ENCODE measurements at places on chromosomes 6 and 20.

DNA sequence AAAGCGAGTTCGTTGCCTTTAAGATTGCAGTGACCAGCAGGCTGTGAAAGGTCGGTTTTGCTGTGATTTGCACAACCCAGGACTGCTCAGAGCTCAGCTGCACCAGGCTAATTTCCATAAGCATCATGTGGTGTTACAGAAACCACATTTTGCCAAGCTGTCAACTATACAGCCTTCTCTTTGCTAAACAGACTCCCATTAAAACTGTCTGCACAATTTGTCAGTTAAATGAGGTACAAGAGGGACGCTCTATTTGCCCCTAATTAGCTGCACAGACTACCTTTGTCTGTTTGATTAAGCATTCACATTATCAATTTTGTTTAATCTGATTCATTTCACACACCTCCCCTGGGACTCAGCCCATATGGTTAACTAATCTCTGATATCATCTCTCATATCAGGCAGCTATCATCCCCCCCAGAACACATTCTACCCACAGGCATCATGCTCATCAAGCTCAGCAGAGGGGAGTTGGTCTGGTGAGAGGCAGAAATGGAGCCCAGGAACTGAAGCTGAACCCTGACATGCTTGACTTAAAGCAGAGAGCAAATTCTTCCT lies 62.1 kb downstream of the OLIG3 start:
- DNase-seq, result no peak

GRCh38 chr6:15677822-15678221 lies 15.0 kb upstream of the DTNBP1 start:
- DNase-seq, result no peak

DNA sequence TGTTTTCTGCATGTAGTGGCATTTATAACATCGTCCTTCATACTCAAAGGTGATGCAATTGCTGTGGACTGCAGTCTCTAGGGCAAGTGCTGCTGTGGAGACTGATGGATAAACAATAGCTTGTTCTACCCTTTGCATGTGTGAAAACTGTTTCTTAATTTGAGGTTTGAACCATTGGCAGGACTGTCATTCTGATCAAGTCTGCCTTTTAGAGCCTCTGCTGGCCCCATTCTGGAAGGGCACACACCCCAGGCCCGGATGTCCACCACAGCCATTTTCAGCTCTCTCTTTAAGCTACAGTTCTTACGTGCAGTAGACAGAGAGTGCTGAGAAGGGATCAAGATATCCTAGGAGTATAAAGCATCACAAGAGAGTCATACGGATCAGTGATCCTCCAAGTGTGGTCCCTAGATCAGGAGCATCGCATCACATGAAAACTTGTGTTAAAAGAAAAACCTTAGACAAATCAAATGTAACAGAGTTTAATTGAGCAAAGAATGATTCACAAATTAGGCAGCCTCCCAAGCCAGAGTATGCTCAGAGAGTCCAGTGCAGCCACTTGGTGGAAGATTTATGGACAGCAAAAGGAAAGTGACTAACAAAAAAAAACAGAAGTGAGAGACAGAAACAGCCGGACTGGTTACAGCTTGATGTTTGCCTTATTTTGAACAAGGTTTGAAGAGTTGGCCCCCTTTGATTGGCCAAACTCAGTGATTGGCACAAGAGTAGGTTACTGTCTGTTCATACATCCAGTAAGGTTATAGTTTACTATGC lies 52.0 kb downstream of the FRK start:
- DNase-seq, result no peak

DNA sequence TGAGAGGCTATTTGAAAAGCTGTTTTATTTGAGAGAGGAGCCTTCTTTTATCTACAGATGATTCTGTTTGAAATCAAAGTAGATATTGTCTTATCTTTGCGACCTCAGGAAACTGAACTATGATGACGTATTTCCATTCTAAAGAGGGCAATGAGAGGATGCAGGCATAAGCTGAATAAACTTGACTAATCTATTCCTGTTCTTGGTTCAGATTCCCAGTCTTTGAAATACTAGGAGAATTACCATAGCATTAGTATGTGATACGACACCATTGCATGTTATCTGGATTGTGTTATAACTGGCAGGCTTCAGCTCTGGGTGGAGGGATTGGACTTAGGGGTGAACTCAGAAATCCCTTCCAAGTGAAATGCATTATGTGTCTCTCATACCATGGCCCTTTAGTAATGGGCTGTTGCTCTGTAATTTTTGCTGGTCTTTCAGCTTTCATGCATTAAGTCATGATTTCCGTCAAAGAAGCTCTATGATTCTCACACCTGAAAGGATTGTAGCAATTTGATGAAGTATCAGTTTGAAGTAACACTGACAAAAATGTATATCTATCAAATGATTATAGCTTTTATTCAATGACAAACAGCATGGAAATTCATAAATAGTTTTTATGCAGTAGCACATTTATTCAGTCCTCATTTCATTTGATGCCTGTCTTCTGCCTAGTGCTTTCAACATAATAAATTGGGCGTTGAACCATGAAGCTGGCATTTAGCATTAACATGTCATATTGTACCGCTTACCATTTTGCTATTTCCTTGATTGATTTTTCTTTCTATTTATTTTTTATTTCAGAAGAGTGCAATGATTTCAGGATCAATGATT lies 138.4 kb upstream of the SPACA1 start:
- DNase-seq, result no peak

DNA sequence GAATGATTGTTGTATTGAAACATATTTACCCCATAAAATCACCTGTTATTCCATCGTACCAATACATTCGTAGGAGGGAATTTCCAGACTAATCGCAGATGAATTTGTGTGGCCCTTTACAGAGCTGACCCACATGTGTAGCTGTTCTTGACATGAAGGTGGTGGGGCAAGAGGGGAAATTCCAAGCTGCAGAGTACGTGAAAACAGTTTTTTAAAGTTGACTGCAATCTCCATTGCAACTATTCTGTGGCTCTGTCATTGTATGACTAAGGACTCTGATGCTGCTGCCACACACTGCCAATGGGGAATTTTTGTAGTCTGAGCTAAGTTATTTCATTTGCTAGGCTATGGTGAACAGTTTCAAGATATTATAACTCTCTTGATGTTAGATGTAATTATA lies 46.4 kb upstream of the ADTRP start:
- DNase-seq, result no peak

DNA sequence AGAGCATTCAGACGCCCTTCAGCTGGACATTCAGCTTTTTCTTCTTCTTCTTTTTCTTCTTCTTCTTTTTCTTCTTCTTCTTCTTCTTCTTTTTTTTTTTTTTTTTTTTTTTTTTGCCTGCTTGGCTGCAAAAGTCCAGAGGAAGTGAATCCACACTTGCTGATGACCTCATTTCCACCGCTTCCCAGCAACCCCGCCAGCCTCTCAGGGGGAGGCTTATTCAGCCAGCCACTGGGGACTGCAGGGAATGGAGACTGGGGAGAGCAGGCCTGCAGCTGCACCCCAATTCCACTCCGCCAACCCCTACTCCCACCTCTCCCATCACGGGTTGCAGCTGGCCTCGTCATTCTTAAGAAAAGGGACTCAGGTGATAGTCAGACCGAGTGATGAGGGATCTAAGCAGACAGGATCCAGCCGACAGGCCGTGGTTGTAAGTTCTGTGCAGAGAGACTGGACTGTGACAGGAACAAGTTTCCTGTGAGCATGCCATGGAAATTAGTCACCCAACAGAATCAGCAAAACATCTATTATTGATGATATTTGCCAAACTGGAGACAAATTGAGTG lies 59.0 kb upstream of the QKI start:
- DNase-seq, result no peak

- no peak for DNase-seq
Measured at GRCh38 chr20:12395760-12396159, 478.1 kb downstream of the BTBD3 start.

DNA sequence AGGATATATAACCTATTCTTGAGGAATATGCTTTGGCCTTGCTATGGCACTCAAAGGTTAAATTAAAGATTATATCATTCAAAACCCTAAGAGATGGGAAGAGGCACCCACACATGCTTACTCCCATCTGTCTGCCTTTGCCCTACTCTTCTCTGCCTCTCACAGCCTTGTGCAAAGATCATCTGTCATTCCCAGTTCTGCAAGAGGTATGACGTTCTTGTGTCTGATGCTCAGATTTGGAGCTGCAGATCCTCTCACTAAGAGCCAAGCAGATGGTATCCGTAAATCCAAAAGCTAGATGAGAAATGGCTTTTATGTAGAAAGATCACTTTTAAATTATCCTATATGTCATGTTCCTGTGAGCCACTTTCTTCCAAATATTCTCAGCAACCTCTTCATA lies 112.0 kb downstream of the GPR63 start:
- DNase-seq, result no peak

GRCh38 chr6:35077713-35078105 lies 63.4 kb downstream of the TCP11 start:
- DNase-seq, result no peak

DNA sequence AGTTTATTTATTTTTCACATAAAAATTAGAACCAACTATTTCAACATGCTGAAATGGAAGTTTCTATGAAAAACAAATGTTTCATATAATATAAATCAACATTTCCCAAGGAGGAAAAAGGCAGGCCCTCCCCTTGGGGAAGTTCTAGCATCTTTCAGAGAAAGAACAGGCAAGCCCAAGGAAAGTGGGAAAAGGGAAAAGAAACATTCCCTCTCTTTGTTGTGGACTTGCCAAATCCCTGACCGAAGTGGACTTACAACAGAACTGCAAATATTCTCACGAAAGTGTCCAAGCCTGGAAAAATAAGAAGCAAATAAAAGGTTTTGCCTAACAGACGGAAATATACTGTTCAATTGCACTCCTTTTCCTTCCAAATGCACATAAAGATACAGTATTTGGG lies 214.4 kb downstream of the ATXN1 start:
- DNase-seq, result no peak

DNA sequence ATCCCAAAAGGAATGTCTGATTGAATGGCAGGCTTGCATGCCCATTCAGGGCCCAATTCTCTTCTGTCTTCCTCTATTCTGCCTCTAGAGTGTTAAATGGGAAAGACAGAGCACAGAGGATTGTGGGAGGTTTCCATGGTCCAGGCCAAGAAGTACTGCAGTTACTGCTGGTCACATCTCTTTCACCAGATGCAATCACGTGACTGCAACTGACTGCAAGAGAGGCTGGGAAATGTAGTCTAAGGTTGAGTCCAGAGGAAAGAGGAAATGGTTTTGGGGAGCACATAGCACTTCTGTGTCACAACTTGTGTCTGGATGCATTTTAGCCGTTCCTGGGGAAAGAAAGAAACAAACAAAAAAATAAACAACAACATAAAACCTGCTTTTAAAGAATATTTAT lies 336.4 kb upstream of the BTBD3 start:
- no peak for DNase-seq

- no peak for DNase-seq
Measured at GRCh38 chr6:158402184-158402583, 89.9 kb downstream of the TULP4 start.

- DNase-seq, result no peak
Measured at GRCh38 chr20:42018979-42019378, 400.8 kb upstream of the CHD6 start.

DNA sequence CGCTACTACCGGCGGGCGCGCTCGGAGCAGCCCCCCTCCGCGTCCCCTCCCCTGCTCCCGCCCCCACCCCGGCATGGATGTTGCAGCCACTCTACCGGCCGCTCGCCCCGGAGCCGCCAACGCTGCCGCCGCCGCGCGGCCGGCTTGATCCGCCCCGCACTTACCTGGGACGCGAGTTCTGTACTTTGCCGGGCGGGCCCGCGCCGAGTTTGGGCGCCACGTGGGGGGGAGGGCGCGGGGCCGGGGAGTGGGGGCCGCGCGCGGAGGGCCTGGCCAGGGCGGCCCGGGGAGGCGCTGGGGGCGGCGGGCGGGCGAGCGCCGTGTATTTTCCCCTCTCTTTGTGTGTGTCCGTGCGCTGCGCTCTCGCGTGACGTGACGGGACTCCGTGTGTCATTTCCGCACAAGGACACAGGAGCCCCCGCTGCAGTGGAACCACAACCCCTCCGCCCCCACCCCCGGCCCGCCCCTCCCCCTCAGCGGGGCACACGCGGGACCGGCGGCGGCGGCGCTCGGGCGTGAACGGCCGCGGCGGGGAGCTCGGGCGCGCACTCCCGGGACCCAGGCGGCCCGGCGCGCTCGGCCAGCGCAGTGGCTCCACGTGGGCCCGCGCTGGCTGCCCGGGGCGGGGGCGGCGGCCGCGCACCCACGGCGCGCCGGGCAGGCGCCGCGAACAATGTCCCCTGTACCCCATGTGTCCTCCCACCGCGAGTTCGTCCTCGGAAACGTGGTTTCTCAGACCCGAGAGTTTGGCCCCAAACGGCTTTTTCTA lies at the start of gene BEND3:
BEND3 (minus strand) TSS at position 590 of the 769 bp plus-strand sequence. CDS start 16,230 bp downstream, outside the sequence.
- DNase-seq, result no peak

- DNase-seq, result no peak
Measured at GRCh38 chr6:139540894-139541293, 166.4 kb upstream of the CITED2 start.

DNA sequence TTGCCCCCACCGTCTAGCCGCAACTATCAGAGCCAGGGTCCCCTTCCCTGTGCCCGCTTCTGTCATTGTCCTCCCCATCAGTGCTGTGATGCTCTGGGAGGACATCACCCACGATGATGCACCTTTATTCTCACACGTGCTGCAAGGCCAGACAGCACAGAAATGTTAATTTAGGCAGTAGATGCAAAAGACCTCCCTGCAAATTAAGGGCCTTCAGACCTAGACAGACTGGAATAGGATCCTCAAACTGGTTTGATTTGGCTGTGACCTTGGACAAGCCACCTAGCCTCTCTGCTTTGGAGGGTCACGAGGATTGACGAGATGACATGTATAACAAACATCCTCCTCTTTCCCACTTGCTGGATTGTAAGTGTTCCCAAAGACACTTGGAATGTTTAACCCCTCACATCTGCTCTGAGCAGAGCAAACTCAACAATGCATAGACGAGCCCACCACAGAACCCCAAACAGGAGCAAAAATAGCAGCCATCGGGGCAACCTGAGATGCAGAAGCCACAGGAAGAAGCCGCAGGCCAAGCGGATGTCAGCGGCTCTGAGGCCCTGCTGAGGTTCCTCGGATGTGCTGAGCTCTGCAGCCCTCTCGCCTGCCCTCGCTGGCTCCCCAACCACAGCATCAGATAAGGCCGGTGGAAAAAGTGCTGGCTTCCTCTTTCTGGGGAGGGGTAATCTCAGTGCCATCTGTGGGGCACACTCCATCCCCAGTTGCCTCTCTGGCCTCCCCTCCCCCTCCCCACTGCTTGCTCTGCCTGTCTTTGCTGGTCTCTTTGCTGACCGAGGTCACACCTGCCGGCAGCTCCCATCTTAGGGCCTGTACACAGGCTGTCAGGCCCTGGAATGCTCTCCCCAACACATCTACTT lies 35.3 kb downstream of the TOX2 start:
- peak; percentile 59 for DNase-seq

- no peak for DNase-seq
Measured at GRCh38 chr6:41239467-41240159, 11.5 kb downstream of the TREML4 start.

All from activated CD8-positive, alpha-beta memory T cell treated with anti-CD3 and anti-CD28 coated beads for 1 hour (primary cell).